ENCODE measurements at places on chromosomes 4 and X.
A peak's percentile ranks its signal among the peaks of the same experiment; 100 is the strongest.

DNA sequence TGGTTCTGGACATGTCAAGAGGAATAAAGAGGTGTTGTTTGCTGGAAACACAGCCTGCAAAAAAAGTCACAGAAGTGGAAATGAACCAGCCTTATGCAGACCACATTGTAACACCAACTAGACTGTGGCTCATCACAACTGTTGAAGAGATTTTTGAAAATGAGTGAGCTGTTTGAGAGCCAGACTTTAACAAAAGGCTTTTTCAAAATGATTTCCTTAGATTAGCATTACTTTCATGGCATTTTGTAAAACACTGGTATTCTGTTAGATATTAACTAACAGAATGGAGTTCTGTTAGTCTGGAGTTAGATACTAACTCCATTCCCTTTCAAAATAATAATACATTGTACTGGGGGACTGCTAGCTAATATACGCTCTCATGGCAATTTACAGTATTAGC is 60.6 kb upstream of the GABRA2 start:
- no peak for DNase-seq

DNA sequence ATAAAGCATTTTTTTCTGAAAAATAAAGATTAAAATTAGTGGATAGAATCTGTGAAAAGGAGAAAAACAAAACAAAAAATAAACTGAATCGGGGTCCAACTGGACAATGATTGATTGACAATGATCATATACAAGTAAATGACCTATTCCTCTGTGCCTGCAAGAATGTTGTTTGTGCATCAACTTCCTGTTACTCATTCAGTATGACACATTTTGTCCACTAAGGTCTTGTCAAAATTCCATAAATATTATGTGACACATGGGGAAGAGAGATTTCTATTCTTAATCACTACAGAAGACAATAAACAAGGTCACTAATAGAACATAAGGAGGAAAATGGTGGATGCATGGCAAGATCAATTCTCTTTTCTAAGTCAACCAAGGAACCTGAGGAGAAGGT is 54.9 kb downstream of the F8 start:
- DNase-seq = peak; percentile 5

- DNase-seq = no peak
Measured at GRCh38 chr4:185657183-185657582, 121.9 kb upstream of the PDLIM3 start.

DNA sequence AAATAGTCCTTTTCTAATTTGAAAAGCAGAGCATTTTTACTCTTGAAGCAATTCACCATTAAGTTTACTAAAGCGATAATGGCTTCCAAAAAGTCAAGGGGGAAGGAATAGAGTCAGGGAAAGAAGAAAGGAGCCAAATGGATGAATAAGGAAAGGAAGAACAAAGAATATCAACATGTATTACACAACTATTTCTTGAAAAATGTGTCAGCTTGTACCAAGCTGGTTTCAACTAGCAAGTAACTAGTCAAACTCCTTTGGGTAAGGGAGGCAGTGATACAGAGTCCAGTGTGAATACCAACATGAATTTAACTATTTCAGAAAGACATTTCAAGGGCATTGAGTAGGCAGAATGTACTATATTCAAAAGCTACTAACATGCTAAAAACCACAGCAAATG is 112.1 kb downstream of the ARHGAP6 start:
- no peak for DNase-seq

DNA sequence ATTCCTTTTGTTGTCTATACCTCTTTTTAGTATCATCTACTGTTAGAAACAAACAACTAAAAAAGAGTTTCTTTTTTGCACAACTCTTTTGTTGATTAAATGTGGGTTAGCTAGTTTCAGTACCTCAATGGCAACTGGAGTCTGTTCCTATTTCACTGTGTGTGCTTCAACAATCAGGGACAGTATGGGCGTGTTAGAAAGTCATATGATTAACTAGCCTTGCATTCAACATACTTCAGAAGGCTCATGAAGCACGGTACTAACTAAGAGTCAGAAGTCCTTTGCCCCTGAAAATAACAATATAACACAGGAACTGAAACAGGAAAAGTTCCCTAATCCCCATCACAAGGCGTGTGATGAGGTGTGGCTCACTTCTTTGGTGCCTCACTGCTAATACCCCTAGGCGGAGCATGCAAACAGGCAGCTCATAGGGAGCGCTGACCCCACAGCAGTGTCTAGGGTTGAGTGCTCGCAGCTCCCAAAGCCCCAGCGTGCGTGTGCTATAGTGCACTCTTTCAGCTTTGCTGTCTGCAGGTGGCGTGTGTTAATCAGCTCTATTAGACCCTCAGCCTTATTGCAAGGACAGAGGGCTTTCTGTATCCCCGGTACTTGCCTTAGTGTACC is 203.1 kb upstream of the NDST3 start:
- DNase-seq = no peak

DNA sequence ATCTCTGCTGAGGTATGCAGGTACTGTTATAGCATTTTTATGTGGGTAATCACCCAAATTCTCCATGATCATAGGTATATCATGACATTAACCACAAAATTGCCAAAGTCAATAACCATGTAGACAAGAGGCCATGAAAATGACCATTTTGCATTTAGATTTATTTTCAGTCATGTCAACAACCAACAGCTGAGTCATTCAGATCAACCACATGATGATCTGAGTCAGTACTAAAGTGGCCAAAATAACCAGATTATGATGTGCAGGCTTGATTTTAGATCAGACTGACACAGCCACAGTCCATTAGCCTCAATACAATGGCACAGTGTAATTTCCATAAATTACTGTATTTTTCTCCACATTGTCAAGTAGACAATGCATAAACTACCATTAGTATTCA is 240.5 kb downstream of the GRIA3 start:
- no peak for DNase-seq

- no peak for DNase-seq
Measured at GRCh38 chr4:720111-720860, 14.7 kb downstream of the PCGF3 start.

- peak; percentile 49 for DNase-seq
Measured at GRCh38 chr4:186936496-186937375, 213.1 kb upstream of the FAT1 start.

DNA sequence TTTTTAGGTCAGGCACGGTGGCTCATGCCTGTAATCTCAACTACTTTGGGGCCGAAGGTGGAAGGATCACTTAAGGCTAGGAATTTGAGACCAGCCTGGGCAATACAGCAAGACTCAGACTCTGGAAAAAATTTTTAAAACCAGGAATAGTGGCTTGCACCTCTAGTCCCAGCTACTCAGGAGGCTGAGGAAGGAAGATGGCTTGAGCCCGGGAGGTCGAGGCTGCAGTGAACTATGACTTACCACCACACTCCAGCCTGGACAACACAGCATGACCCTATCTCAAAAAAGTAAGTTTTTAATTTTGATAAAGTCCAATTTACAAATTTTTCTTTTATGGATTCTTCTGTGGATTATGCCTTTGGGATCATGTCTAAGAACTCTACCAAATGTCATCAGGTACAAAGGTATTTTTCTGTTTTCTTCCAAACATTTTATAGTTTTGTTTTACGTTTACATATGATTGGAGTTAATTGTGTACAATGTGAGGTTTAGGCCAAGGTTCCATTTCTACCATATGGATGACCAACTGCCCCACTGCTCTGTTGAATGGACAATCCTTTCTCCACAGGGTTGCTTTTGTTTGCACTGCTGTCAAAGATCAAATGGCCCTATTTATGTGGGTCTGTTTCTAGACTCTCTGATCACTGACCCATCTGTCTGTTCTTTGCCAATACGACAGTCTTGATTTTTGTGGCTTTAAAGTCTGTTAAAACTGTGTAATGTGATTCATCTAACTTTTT is 48.2 kb downstream of the CPLX1 start:
- DNase-seq = no peak

DNA sequence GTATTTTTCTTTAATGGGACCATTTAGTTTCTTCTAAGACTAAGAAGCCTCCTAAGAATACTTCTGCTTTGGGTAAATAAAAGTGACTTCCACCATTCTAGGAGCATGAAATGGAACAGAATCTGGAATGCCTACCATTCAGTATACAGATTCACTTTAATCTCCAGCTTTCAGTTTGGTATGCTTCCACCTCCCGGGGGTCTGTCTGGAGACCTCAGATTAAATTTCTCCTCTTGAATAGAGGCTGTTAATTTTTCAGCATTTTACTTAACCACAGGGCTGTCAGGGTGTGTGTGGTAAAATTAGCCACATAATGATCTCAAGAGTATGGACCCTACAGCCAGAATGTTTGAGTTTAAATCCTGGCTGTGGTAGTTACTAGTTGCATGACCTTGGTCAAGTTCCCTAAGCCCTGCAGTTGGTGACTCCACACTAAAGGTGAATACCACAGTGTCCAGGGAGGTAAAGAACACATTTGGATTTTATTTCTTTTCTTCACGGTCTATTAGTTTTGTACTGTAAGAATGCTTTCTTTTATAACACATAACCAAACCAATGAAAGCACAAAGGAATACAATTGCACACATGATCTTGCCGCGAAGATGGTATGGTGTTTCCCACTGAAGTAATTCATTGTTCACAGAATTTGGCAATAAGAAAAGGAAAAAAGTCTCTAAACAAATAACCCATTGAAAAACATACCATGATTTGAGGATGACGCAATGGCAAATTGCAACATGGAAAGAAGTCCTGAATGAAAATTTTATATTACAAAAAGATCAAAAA is 37.3 kb upstream of the TRIM2 start:
- DNase-seq = no peak

GRCh38 chrX:44765556-44765955 is 78.3 kb upstream of the DUSP21 start:
- DNase-seq = no peak

- DNase-seq = no peak
Measured at GRCh38 chr4:1685235-1686150, 1.4 kb upstream of the FAM53A start.

DNA sequence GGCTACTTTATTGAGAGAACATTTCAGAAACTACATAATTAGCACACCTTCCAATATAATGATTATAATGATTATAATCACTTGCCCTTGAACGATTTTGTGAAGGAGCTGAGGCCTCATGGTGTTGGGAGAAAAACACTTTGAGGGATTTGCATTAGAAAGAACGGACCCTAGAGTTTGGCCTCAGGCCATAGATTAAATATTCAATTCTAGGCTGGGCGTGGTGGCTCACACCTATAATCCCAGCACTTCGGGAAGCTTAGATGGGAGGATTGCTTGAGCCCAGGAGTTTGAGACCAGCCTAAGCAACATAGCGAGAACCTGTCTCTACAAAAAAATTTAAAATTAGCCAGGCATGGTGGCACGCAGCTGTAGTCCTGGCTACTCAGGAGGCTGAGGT is 12.9 kb upstream of the PRKG2 start:
- no peak for DNase-seq

GRCh38 chr4:677431-678293 is 3.3 kb downstream of the MYL5 start:
- no peak for DNase-seq

- DNase-seq = no peak
Measured at GRCh38 chr4:80183250-80184052, 13.9 kb upstream of the PRDM8 start.

- DNase-seq = no peak
Measured at GRCh38 chr4:145583191-145584055, 35.8 kb upstream of the MMAA start.

- no peak for DNase-seq
Measured at GRCh38 chr4:7999695-8000094, 60.0 kb upstream of the AFAP1 start.

GRCh38 chrX:18010253-18010652 is 149.2 kb upstream of the RAI2 start:
- DNase-seq = no peak

- no peak for DNase-seq
Measured at GRCh38 chr4:187302457-187303150, 578.9 kb upstream of the FAT1 start.

GRCh38 chr4:17619416-17620105 is 5.1 kb downstream of the MED28 start:
- no peak for DNase-seq

DNA sequence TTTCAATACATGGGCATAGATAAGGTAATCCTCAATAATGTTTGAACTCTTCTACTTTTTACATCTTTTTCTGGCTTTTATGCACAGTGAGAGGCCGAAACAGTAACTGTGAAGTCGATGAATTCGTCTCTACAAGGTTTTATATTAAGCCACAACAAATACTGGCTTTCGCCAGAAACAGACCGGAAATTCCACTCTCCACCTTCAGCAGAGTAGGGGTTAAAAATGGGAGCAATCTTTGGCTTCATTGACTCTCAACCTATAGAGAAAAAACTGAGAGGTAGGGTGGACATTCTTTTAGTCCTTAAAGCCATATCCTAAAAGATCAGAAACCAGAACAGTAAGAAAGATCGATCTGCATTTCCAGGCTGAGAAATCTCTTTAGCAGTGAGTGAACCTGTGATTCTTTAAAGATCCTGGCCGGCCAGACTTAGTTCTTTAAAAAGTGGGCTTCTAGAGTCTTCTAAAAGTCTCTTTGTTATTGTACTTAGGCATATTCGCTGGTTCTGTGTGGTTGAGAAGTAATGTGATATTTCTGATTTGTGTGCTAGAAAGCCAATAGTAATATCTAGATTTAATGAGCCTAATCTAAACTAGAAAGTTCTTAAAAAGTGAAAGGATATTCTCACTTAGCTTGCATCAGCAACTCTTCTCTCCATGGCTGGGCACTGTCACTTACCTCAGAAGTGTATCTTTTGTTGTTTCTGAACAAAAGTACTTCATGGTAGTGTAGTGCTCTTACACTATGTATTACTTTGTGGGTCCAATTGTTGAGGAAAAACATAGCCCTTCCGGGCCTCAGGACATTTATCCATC is 2.0 kb downstream of the HSPA4L start:
- DNase-seq = no peak

GRCh38 chr4:121674696-121675095 is 22.1 kb downstream of the ANXA5 start:
- no peak for DNase-seq

DNA sequence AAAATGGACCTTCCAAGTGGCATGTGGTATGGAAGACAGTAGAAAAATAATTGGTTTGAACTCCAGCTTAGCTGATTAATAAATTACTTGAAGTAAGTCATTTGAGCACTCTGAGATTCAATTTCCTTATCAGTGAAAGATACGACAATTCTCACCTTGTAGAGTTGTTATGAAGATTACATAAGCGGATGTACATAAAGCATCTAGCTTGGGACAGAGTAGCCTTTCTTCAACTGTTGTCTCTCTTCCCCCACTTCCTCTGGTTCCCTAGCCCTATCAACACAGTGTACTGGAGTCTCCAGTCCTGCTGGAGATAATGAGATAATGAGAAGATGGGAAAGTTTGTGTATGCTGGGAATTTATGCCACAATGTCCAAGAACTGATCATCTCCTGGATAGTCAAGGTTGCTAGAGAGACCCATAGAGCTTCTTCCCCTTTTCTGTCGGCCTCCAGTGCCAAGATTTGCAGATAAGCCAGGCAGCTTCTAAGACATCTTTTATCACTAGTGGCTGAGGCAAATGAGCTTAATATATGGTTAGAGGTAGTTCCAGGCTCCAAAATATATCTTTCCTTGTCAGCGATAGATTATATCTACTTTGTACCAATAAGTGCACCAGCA is 33.9 kb downstream of the VSIG4 start:
- DNase-seq = no peak

GRCh38 chrX:4268676-4269075 is 555.2 kb upstream of the PRKX start:
- DNase-seq = no peak

Measured in HTR-8/SVneo (cell line).